Smooth muscle cell of trachea (primary cell): ENCODE measurements at places on chromosomes 3 and 15. TPM values are rescaled to one million over a fixed set of nuclear protein-coding genes. Genes with fewer than 3 reads are reported as not detected.

The EFCAB12 gene
- total RNA-seq = under 0.01 and 0.15 TPM in 2 replicates

The GABRR3 gene
- not detected in 2 replicates for total RNA-seq

The CCR1 gene
- total RNA-seq = 4.5 and 7.6 TPM in 2 replicates

The SPTSSB gene
- total RNA-seq = 0.33 and 0.58 TPM in 2 replicates

The EPHB1 gene
- under 0.01 and 0.15 TPM in 2 replicates for total RNA-seq

The FGF7 gene
- 203 and 278 TPM in 2 replicates for total RNA-seq

The CHRD gene
- 0.73 and 2.6 TPM in 2 replicates for total RNA-seq
